ENCODE measurements at places on chromosomes 7 and 10. TPM values are rescaled to one million over a fixed set of nuclear protein-coding genes. Genes with fewer than 3 reads are reported as not detected.

SMKR1 gene
- not detected for total RNA-seq

SPDYE16 gene
- 0.29 TPM for total RNA-seq

TUBAL3 gene
- total RNA-seq: not detected

CSGALNACT2 gene
- 30.5 TPM for total RNA-seq

PGAM2 gene
- total RNA-seq: not detected

AKR1C2 gene
- 7.3 TPM for total RNA-seq

ACTL6B gene
- total RNA-seq: not detected

PLAC9 gene
- 82.9 TPM for total RNA-seq

LRGUK gene
- 1.2 TPM for total RNA-seq

BMPER gene
- 2.5 TPM for total RNA-seq

CALML3 gene
- not detected for total RNA-seq

NEUROD6 gene
- total RNA-seq: not detected

KLLN gene
- 0.43 TPM for total RNA-seq

GRCh38 chr7:90858546-90858945 lies 262.4 kb downstream of the CDK14 start:
- DNase-seq: no peak

GRCh38 chr7:6228361-6229229 lies 43.8 kb downstream of the CYTH3 start:
- DNase-seq: no peak

GRCh38 chr10:92657024-92657423 lies 32.7 kb upstream of the HHEX start:
- DNase-seq: no peak

DNA sequence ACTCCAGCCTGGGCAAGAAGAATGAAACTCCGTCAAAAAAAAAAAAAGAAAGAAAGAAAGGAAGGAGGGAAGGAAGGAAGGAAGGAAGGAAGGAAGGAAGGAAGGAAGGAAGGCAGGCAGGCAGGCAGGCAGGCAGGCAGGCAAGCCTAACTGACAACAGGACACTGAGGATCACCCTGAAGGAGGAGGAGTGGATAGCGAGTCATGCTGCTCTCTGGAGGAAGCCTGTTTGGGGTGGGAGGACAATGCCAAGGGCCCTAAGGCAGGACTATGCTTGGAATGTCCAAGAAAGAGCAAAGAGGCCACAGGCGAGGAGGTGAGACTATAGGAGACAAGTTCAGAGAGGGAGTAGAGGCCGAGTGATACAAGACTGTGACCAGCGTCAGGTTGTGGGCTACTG lies 107.0 kb upstream of the PARD3 start:
- no peak for DNase-seq

DNA sequence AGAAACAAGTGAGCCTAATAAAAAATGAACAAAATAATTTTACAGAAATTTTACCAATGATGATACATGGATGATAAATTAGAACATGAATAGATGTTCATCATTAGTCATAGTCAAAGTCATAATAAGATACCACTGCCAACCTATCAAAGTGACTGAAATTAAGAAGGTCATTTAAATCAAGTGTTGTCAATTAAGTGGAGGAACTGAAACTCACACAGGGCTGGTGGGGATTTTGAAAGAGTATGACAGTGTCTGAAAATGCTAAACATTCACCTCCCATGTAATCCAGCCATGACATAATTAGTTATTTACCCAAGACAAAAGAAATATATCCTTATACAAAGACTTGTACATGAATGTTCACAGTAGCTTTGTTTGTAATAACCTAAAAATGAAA lies 57.1 kb upstream of the DYNC1I1 start:
- no peak for DNase-seq

DNA sequence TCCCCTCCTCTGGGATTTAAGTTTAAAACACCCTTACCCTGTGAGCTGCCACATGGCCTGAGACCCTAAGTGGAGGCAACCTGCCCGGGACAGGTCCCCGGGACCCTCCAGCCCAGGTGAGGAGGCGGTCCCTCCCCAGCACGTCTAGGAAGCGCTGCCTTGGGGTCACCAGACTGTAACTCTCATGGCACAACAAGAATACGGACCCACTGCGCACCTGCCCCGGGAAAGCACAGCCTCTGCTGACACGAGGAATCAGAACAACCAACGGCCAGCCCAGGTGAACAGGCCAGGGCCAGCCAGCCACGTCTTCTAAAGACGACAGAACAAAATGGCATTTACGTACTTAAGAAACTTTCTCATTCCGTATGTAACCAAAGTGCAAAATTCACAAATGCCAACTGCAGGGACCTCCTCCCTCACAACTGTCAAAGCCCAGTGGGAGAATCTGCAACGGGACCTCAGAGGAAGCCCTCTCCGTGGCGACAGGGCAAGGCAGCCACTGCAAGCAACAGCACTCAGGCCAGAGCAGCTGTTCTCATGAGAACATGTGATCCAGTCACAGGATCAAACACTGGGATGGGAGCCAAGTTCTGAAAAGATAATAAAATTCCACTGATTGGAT lies 208.4 kb downstream of the DIP2C start:
- DNase-seq: no peak

- DNase-seq: no peak
Observed at GRCh38 chr7:90599038-90599437, 2.9 kb downstream of the CDK14 start.

DNA sequence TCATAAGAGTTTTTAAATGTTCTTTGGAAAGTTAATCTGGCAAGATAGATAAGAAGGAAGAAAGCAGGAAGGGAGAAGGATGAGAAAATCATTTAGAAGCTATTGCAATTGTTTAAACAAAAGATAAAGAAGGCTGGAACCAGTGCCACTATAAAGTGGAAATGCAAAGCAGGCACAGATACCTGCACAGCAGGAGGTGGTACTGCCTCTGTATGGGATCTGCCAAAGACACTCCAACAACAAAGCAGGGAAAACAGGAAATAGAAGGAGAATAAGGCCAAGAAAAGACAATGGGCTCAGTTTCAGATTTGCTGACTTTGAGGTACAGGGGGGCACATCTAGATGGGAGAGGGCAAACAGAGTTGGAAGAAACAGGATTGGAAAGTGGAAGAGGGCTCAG lies 138.6 kb downstream of the PPP1R17 start:
- DNase-seq: no peak

GRCh38 chr7:28729281-28729680 lies 228.8 kb downstream of the TRIL start:
- no peak for DNase-seq

DNA sequence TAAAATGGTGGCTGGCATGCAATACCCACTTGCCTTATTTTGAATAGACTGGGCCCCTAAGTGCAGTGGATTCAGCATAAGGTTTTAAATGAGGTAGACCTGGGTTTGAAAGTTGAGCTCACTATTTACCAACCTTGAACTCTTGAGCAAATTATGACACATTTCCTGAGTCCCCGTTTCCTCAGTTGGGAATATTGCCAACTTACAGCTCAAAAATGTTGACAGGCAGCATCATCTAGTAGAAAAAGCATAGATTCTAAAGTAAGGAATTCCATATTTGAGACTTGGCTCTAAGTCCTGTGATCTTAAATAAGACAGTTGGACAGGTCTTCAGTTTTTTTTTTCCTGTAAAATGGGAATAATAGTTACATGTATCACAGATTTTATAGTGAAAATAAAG lies 305.5 kb downstream of the ACTR3B start:
- no peak for DNase-seq

- DNase-seq: no peak
Observed at GRCh38 chr10:104641937-104642657, 1.0 kb downstream of the SORCS3 start.

DNA sequence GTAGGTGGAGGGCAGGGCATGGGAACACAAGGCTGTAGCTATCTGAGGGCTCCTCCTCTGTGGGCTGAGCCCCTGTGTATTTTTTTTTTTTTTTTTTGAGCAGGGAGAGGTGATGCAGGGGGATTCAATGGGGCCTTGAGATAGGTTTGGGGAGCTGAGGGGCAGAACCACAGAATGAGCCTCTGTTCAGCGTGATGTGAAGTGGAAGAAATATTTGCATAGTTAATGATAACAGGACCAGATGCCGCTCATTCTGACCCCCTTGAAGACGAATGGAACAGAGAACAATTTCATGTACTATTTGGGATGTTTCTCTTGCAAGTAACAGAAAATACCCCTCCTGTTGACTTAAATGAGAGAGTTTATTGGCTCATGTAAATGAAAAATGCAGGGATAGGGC lies 69.7 kb upstream of the EMX2 start:
- no peak for DNase-seq

- no peak for DNase-seq
Observed at GRCh38 chr7:157318015-157318706, 18.6 kb upstream of the DNAJB6 start.

- DNase-seq: no peak
Observed at GRCh38 chr10:80655898-80656297, 118.2 kb downstream of the SH2D4B start.

GRCh38 chr10:108561649-108562048 lies 1361.7 kb downstream of the XPNPEP1 start:
- no peak for DNase-seq

Measured in upper lobe of left lung (tissue), 6 donors.